ACHN (cell line): ENCODE measurements at places on chromosomes 11 and 22.
A peak's percentile ranks its signal among the peaks of the same experiment; 100 is the strongest.

- no peak for DNase-seq
Measured at GRCh38 chr11:38356255-38356654, 1758.2 kb upstream of the RAG2 start.

DNA sequence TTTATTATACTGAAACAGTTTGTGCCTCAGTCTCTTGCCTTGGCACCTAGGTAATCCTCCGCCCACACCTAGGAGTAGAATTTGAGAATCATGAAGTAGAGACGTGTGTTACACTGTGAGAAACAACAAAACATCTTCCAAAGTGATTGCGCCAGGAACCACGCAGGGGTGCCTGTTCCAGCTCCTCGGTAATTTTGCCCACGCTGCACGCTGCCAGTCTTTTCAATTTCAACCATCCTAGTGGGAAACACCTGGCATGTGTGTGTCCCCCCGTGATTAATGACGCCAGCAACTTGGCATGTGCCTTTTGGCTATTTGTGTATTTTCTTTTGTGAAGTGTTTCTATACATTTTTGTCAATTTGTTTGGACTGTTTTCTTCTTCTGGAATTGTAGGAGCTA is 919.1 kb downstream of the BRD1 start:
- DNase-seq, result no peak

DNA sequence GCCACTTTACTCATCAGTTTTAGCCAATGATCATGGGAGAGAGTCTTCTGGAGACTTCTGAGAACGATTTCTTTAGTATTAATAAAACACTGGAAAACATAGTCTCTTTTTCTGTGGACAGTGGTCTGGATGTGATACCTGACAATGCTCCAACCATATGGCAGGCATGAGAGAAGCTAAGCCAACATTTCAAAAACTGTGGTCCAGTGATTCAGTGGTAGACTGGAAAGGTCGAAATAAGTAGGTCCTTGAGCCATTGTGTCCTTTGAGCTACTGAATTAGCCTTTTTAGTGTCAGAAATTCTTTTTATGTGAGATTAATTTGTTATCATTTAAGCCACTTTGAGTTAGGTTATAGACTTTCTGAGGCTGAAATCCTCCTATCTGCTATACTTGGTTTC is 197.7 kb upstream of the CTSC start:
- DNase-seq, result no peak

DNA sequence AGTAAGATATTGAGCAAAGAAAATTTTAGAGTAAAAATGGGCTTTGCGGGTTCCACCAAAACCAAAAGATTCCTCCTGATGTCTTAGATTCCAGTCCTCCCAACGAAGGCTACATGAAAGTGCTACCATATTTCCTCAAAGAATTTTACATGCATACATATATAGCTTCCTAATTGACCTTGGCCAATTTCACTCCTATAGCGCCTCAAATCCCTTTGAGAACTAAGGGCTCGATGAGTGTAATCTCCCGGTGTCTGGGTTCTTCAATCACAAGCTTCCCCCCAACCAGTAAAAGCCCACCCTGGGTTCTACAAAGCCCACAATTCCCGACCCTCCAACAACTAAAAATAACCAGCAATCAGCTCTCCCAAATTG is 1.2 kb downstream of the SIK3 start:
- no peak for DNase-seq

GRCh38 chr11:68542617-68543016 is 82.1 kb downstream of the PPP6R3 start:
- DNase-seq, result peak; percentile 56

- no peak for DNase-seq
Measured at GRCh38 chr11:20056950-20057943, 103.0 kb downstream of the DBX1 start.

- DNase-seq, result no peak
Measured at GRCh38 chr11:57094181-57094935, 87.4 kb upstream of the LRRC55 start.

DNA sequence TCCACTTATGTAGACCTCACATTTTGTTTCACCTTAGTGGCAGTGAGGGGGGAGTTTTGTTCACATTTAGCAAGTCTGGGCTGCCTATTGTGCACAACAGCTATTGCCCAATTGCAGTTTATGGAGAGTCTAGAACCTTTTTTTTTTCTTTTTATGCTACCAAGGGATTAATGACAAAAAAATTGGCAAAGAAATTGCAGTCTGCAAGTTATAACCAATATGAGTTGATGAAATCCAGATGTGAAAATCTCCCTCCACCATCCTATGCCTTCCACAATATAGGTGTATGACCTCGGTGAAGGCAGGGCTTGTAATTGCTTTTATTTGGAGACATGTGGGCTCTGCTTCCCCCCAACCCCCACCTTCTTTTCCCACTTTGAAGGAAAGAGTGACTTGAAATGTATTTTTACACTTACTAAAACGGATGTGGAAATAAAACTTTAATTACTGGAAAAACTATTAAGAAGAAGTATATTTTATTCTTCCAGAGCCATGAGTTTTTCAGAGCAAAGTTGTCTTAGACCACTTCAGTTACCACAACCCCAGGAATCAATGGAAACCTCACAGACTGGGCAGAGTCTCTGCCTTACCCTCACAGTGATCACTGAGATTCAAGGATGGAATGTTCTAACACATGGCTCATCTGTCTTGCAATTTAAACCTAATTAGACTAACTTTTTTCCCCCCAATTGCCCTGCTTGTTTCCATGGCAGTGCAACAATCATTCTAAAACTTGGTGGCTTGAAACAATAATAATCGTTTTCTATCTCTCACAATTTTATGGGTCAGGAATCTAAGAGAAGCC is 120.8 kb upstream of the SLC5A12 start:
- DNase-seq, result no peak

DNA sequence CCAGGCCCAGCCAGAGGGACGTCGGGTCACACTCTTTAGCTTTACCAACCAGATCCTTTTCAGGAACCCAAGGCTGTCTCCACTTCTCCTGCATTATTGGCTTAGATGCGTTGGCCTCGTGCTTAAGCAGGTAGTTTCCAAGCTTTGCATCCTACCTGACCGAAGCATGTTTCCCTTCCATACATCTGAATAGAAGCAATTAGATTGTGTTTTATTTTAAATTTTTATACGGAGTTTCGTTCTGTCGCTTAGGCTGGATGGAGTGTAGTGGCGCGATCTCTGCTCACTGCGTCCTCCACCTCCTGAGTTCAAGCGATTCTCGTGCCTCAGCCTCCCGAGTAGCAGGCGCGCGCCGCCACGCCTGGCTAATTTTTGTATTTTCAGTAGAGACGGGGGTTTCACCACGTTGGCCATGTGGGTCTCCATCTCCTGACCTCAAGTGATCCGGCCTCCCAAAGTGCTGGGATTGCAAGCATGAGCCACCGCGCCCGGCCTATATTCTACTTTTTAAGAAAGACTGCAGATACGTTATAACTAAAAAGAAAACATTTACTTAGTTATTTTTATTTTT is 677 bp downstream of the DYNC2H1 start:
- DNase-seq, result peak; percentile 35

DNA sequence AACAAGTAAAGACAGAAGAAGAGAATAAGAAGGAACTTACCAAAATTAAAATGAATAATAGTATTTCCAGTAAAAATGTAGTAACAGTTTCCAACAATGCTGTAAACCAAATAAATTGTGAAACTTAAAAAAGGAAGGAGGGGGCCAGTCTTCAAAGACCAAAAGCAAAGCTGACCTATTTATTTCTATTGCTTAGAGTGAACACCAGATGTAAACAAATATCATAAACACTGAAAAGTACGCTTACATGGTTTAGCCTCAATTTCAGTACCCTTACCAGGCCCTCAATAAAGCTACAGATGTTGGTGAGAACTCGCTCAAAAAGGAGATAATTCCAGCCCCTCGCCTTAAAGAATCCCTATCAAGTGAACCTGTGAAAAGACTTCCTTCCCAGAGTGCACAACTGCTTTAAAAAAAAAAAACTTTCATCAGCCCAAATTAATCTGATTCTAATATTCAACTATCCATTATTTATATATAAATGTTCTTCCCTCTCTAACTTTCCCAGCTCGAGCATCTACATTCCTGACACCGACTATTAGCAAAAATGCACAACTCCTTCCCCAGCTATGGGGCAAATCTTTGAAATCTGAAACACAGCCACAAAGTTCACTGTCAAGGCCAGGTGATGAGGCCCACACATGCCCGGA is 2.4 kb downstream of the PHF21A start:
- no peak for DNase-seq

DNA sequence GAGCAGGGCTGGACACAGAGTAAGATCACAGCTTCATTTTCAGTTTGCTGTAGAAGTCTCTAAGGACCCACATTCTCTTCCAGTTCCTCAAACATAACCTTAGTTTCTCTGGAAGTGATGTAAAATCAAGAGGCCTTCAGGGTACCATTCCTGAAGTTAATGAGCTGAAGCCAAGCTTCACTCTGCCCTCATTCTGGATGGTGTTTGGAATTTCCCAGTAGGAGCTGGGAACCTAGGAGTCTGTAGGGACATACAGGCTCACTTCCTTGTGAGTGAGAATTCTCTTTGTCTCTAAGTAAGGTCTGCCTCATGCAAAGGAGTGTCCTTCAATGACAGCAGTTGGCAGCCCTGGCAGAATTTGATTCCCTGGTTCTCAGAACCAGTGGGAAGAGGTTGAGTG is 142.4 kb upstream of the NARS2 start:
- DNase-seq, result peak; percentile 29

DNA sequence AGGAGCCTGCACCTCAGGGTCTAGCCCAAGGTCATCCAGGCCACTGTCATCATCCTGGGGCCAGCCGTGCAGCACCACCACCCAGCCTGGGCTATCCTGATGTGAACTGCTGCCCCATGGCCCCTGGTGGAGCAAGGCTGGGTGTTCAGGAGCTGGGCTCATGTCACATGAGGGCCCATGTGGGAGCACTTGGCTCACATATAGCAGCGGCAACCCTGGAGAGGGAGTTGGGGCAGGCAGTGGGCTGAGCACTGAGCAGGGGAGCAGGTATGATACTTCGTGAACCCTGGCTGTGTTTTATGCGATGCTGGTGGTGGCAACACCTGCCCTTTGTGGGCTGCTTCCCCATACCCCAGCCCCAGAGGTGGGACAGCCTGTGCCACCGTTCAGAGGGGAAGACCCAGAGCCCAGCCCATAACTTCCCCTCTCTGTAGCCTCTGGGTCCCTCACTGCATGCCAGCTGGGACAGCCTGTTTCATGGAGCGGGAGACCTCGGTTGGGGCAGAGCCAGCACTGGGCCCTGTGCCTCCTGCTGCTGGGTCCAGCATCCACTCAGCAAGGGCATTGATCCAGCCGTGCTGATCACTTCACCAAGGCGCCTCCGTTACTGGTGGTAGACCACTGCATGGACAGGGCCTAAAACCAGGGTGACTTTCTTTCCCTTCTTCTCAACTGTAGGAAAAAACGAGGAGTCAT is 62.5 kb upstream of the SUSD2 start:
- no peak for DNase-seq

DNA sequence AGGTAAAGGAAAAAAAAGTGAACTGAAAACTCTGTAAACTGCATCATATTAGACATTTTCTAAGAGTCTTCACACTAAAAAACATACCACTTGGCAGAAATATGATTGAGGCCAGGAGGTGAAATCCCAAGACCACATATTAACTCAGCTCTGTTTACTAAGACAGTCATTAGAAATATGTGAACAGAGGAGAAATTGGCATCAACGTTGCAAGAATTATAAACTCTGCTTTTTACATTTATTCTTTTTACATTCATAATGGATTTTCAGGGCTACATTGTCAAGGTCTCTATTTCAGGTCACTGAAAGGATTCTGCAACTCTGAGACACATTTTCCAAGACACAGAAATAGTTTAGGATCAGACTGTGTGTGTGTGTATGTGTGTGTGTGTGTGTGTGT is 1364.0 kb downstream of the LRRC4C start:
- DNase-seq, result no peak

DNA sequence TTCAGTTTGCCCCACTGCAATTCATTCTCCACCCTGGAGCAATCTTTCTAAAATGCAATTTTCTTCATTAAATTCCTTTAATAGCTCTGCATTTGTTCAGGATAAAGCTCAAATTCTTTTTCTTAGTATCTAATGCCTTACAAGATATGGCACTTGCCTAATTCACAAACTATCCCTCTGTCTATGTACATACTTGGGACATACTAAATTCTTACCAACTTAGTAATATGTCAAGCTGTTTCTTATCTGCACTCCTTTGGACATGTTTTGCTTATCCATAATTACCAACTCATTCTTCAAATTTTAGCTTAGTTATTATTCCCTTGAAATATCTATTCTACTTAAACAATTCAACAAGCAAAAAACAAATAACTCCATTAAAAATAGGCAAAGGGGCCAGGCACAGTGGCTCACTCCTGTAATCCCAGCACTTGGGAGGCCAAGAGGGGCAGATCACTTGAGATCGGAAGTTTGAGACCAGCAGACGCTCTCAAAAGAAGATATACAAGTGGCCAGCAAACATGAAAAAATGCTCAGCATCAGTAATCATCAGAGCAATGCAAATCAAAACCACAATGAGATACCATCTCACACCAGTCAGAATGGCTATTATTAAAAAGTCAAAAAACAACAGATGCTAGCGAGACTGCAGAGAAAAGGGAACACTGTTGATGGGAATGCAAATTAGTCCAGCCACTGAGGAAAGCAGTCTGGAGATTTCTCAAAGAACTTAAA is 96.9 kb downstream of the FAM76B start:
- no peak for DNase-seq

- no peak for DNase-seq
Measured at GRCh38 chr22:40463017-40463631, 92.7 kb downstream of the SGSM3 start.

DNA sequence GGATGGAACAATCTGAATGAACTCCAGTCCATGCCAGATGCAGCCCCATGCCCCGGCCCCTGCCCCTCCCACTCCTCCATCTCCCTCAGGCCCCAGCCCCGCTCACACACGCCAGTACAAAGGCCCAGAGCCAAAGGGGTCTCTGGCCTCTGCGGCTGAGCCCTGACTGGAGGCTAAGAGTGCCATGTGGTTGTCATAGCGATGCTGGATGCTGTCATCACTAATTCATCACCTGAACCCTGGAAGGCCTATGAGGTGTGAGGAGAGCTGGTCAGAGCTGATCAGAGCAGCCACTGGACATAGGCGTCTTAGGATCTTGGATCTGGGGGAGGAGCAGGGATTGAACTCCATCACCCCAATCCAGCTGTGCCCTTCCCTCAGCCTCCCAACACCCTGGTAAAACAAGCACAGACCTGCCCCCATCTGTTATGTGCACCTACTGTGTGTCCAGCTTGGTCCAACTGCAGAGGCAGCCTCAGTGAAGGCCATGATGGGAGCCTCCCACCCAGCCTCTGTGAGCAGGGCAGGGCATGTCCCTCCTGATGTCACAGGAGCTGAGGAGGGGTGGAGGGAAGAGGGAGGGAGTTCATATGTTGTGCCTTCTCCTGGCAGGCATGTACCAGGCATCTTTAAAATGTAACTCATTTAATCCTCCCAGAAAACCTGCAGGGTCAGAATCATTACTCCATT is 16.7 kb downstream of the PDE2A start:
- no peak for DNase-seq
